ENCODE measurements at places on chromosomes 13 and 19.

- no peak for DNase-seq
These were observed 30.3 kb downstream of the SHISA2 start for GRCh38 chr13:26021516-26021915.

- DNase-seq = peak; percentile 76
These were observed 8.0 kb downstream of the CCDC194 start for GRCh38 chr19:17385878-17386611.

DNA sequence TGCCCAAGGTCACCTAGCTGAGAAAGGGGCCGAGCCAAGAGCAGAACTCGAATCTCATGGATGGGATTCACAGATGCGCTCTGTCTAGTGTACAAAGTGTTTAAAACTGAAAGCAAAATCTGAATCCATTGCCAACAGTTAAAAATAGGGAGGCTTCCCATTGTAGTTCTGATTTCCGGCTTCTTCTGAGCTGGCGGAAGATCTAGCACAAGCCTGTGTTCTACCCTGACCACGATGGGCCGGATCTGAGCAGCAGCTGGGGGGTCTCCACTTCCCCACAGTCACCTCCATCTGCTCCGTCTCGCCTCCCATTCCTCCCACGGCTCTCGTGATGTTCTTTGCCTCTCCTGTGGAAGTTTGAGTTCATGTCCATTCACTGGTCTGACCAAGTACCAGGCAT is 2.4 kb downstream of the CACNG8 start:
- no peak for DNase-seq

DNA sequence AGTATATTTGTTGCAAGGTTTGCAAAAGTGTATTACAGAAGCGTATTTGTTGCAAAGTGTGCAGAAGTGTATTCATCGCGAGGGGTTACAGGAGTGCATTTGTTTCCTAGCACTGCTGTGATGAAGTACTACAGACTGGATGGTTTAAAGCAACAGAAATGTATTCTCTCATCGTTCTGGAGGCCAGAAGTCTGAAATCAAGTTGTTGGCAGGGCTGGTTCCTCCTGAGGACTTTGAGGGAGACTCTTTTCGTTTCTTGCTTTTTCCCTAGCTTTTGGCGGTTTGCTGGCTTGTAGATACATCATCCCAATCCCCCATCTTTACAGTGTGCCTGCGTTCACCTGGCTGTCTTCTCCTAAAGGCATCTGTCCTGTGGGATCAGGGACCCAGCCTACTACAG is 127.9 kb upstream of the USP29 start:
- DNase-seq = no peak

DNA sequence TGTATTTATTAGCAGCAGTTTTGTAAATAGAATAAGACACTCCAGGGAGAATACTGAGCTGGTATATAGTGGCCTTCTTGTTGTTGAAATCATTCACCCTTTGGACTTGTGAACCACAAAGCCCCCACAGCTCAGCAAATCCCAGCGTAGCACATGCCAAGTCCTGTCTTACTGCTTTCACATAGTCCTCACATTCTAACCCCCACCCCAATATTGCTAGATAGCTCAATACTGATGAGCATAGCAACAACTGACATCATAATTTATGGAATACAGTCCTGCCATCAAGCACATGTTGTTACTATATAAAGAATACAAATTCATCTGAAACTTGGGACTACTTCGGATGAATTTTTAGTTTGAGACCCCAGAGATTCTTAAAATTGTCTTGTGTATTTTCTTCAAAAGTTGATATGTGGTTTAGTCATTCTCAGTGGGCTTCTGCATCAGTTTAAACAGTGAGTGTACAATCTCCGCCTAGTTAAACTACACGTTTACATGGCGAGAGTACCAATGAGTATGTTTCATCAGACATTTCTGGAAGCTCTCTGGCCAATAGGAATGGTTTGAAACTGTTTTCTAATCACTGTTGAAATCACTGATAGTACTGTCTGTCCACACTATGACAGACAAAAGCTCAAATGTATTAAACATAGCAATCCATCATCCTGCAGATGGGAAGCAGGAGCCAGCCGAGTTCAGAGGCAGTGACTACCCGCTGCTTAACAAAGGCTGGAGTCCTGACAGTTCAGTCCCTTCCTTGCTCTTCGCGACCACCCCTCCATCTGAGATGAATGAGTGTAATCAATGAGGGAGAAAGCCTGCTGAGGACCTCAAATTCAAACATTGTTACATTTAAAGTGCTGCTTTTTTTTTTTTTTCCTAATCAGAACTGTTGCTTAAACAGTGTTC is 15.2 kb downstream of the DACH1 start:
- DNase-seq = no peak
